ENCODE measurements at places on chromosomes 13 and 19.

GRCh38 chr19:45340232-45340898 lies at the start of gene KLC3:
KLC3 (plus strand) TSS chr19:45340750; CDS start chr19:45345542, 4,792 bp downstream.
- DNase-seq: peak; percentile 7

GRCh38 chr19:39021063-39021462 lies 11.3 kb downstream of the FBXO27 start:
- DNase-seq: no peak

DNA sequence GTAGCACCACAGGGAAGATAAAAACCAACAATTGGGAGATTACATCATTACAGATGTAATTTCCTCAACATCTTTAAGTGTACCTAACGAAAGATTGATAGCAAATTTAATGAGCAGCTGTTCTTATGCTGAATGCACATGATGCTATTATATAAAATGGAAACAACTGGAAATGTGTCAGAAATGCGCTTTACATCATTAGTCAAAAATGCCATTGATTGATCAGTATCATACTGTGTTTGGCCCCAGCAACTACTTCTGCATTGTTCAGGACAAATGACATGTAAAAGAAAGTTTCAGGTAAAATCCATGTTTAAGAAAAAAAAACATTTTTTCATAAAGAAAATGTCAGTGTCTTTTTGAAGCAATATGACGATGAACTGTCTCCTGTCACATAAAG lies 625.5 kb upstream of the MIR17HG start:
- no peak for DNase-seq

DNA sequence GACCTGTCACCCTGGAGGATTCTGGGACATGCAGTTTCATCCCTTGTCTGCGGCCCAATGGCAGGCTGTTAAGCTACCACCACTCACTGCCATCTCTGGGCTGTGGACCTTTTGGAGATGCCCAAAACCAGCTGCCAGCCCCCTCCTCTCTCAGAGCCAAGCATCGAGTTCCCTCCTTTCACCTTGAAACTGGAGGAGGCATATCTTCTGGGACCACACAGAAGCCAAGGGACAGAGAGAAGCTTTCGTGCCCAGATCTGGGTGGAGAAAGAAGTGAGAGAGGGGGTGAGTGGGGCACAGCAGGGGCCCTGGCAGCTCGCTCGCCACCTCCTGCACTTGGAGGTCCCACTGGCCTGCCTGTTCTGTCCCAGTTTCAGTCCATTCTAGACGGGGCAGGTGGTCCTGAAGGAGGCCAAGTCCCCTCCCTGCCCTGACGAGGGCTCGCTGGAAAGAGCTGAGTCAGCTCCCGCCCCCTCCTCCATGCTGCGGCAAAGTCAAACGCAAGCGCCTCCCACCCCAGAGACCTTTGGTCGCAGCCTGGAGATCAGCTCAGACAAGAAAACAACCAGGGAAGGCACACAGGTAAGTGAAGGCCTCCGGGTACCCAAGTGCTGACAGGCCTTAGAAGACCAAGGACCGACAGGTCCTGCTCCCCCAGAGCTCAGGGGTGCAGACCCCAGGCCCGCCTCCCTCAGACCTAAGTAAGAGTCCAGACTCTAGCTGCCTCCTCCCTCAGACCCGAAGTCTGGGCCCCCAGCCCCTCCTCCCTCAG lies 3.8 kb downstream of the BCAT2 start:
- DNase-seq: no peak

DNA sequence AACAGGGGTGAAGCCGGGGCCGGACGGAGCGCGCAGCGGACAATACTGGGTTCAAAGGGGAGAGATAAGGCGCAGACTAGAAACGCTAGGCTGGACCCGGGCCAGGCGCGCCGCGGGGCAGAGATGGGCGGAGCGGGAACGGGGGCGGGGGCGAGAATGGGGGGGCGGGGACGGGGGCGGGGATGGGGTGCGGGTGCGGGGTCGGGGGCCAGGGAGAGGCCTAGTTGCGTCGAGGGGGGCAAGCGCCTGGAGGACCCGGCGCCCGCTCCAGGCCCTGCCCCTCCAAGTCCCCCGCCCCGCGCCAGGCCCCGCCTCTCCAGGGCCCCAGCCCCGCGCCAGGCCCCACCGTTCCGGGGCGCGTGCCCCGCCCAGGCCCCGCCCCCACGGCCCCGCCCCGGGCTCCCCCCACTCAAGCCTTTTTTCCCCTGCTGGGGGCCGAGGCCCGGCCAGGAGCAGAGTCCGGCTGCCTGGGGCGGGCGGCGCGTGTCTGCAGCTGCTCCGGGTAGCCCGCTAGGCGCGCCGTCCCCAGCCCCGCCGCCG lies at the start of gene CERS4:
CERS4 (plus strand) TSS at position 449 of the 540 bp plus-strand sequence. CDS start 41,707 bp downstream, outside the sequence.
- peak; percentile 54 for DNase-seq

DNA sequence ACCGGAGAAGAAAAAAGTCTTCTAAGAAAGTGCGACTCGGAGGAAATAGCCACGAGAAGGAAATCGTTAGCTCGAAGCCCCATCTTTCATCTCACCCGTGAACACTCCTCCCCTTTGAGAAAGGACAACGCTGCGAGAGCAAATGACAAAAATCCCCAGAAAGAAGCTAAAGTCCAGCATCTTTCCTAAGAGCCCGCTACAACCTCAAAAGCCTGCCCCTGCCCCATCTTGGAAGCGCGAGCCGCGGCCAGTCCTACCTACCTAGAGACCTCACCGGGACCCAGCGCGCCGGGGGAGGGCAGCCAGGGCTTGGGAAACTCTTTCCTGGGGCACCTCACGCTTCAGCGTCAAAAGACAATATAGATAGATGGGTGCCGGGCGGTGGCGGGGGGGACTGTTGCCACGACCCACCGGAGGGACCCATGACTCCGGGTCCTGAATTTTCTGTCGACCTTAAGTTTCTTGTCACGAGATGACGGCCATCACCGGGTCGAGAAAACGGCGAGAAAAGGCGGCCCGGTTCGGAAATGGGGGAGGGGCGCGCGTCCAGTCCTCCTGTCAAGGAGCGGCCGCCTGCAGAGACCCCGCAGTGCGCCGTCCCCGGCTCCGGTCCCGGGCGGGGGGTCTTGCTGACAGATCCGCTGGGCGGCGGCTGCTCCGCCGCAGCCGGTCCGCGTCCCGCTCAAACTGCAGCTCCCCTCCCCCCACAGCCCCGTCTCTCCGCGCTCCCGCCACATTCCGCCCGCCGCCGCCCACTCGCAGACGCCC lies 65.9 kb downstream of the KCNRG start:
- DNase-seq: peak; percentile 39

DNA sequence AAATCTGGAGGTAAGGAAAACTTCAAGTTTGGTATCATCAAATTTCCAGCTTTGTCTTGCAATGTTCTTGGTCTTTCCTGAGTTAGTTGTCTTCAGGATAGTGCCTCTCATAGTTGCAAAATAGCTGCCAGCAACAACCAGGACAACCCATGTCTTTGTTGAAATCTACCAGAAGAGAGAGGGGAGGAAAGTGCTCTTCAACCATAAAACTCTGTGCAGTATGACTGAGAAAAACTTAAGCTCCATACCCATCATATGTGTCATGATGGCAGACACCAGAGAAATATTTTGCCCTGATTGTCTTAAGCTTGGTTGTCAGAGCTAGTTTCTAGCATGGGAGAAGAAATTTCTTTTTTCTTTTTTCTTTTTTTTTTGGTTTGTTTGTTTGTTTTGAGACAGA lies 103.3 kb downstream of the SPRY2 start:
- DNase-seq: no peak

DNA sequence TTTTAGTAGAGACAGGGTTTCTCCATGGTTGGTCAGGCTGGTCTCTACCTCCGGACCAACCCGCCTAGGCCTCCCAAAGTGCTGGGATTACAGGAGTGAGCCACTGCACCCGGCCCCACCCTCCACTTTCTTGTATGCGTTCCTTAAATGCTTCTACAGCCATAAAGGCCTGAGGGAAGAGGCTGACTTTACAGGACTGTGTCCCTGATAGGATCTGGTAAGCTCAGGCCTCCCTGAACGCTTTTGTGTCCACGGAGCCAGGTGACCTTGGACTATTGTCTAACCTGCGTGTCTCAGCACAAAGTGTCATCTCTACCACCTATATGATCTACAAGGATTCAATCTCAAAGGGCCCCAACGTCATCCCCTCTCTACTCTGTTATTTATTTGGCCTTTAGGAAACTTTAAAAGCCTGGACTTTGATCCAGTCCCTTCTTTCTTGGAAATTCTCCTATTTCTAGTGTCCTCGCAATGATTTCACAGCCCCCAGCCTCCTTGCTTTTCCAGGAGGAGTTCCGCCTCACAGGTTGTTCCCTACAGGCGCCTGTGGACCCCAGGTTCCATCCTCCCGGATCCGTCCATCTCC lies 701 bp downstream of the ZNF552 start:
- DNase-seq: no peak

- no peak for DNase-seq
These were observed 21.5 kb upstream of the GSX1 start for GRCh38 chr13:27770809-27771208.

- DNase-seq: no peak
These were observed 197.2 kb upstream of the CSNK1A1L start for GRCh38 chr13:37302686-37303085.

- no peak for DNase-seq
These were observed 43.3 kb downstream of the DLEU7 start for GRCh38 chr13:50800091-50800739.

DNA sequence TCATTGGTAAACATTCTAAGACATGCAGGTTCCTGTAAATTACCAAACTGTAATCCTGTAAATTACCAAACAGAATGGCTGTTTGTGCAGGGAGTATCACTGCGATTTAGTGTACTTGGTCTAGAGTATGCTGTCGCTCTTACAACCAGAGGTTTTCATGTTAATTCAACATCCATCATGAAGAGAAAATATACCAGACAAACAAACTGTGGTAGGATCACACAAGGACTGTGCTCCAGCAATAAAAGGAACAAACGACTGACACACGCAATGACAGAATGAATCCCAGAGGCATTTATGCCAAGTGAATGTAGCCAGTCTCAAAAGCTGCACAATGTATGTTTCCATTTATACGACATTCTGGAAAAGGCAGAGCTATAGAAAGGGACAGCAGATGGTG lies 31.2 kb downstream of the RFX2 start:
- DNase-seq: no peak

DNA sequence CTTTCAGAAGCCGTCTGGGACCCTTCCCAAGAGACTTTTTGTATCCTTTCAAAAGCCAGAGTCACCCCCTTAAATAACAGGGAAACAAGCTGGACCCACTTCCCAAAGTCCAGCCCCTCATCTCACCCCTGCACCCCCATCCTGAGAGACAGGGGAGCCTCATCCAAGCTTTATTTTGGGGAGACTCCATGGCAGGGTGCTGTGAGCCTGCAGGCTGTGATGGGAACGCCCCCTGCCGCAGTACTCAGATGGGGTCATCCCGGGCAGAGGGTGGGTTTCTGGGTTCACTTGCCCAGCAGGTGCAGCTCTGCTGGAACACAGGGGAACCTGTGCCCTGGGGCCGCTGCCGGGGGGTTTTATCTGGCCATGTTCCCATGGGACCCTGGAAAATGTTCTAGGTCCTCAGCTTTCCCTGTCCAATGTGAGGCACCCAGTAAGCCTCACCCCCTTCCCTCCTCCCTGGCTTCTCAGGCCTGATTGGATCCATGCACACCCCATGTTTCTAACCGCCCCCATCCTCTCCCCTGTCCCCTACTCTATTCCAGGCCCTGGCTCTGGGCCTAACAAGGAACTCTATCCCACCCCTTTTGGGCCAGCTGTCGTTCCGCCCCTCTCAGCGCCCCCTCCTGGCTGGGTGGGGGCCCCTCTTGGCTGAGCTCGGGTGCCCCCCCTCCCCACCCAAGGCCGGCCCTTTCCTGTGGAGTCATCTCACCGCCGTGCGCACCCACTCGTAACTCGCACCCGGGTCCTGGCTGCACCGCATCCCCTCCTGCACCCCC lies 1.0 kb downstream of the HIF3A start:
- DNase-seq: no peak

- no peak for DNase-seq
These were observed 4.7 kb upstream of the IRS2 start for GRCh38 chr13:109790942-109791605.

DNA sequence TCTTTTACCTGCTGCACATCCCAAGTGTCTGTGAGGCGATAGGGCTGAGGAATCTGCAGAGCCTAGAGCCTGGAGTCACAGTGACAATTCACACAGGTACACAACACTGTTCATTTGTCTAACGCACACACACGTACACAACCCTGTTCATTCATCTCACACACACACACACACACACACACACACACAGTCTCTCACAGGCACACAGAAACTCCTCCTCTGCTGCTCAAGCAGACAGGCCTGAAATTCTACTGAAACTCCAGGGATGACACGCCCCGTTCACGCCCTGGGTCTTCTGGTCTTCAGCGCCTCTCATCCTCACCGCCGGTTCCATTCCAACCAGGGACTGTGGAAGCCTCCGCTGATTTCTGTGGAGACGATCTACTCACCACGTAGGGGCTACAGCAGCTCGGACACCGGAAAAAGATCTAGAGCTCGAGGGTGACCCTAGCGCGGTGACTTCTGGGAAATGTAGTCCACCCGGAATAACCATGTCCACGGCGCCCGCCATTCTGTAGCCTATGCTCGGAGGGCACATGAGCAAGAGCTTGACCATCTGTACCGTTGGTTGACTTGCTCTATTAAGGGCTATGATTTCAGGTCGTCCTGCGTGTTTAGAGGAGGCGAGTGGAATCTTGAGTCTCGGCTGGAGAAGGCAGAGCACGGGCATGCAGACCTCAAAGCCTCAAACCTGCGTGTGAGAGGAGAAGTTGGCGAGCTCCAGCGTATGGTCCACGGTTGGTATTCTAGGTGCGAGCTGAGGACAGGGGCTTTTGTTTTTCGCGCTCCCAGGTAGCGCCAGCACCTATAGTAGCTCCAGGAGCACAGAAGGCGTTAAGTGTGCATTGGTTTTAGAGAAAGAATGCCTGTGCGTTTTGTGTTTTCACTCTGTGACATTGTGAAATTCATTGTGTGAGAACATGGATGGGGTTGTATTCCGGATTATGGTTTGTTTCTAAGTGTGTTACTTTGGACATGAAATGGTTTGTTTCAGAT lies 33.4 kb downstream of the ZNF45 start:
- peak; percentile 75 for DNase-seq

DNA sequence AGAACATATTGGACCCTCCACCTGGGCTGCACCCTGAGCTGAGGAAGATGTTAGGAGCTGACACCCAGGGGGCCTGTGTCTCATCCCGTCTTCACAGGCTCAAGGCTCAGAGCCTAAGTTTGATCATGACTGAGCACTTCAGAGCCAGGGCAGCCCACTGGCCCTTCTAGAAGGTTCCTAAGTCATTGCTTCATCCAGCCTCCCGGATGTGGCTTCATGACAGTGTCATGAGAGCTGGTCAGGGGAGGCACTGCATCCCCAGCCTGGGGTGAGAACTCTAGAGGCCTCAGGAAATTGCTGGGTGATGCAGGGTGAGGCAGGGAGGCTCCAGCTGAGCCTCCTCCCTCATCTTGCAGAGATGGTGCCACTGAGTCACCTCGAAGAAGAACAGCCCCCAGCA lies 24.9 kb upstream of the PIK3R2 start:
- DNase-seq: no peak

- DNase-seq: no peak
These were observed 260.8 kb downstream of the EFNB2 start for GRCh38 chr13:106274551-106275203.

GRCh38 chr13:111485491-111486250 lies 165.2 kb downstream of the TEX29 start:
- no peak for DNase-seq

Data from CD4-positive, alpha-beta T cell (primary cell).